ENCODE measurements at places on chromosomes 6 and 20. TPM values are rescaled to one million over a fixed set of nuclear protein-coding genes. Genes with fewer than 3 reads are reported as not detected.
A peak's percentile ranks its signal among the peaks of the same experiment; 100 is the strongest.

- no peaks in the 10 kb centered on the region for H3K36me3 ChIP-seq
- no peak overlapping the region for H3K4me3 ChIP-seq
- no peaks in the 10 kb centered on the region for H3K4me1 ChIP-seq
- no peaks in the 10 kb centered on the region for H3K27me3 ChIP-seq
Observed at GRCh38 chr6:9186148-9186547, 750.8 kb upstream of the SLC35B3 start.

- H3K4me3 ChIP-seq: no peak overlapping the region
- no peak for DNase-seq
- no peaks in the 10 kb centered on the region for H3K36me3 ChIP-seq
- no peak overlapping the region for H3K27ac ChIP-seq
- no peaks in the 10 kb centered on the region for H3K4me1 ChIP-seq
Observed at GRCh38 chr20:7275645-7276237, 508.3 kb downstream of the BMP2 start.

GTSF1L gene
- not detected for total RNA-seq

SLC17A1 gene
- not detected for total RNA-seq

GRCh38 chr6:109093732-109094415 lies 772 bp downstream of the SESN1 start:
- no peak for DNase-seq
- H3K36me3 ChIP-seq: peaks cover 4% of the 10 kb centered on the region
- H3K27me3 ChIP-seq: no peaks in the 10 kb centered on the region
- H3K4me3 ChIP-seq: peak overlapping the region; percentile 91
- H3K4me1 ChIP-seq: peaks cover 46% of the 10 kb centered on the region

DNA sequence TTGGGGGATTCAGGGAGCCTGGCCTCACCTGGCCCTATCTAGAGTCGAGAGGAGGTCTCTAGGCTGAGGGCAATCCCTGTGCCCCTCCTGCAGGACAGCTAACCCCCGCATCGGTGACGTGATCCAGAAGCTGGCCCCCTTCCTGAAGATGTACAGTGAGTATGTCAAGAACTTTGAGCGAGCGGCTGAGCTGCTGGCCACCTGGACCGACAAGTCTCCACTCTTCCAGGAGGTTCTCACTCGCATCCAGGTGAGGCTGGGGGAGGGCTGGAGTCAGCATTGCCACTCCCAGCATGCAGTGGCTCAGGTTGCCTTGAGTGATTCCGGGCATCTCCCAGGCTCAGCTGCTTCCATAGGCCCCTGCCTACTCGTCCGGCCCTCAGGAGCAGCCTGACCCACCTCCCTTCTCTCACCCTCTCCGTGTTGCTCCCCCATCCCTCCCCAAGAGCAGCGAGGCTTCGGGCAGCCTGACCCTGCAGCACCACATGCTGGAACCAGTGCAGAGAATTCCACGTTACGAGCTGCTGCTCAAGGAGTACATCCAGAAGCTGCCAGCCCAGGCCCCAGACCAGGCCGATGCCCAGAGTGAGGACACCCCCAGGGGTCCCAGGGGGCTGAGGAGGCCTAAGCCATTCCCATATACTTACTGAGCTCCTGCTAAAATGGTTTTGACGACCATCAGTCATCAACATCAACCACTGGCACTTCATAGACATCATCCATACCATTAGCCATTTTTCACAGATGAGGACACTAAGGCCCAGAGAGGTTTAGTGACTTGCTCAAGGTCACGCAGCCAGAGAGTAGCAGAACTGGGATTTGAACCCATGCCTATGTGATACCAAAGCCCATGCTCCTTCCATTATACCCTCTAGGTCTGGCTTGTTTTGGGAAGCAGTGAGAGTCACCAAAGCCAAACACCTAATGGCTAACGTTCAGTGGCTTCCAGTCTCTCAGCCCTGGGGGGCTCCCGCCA lies 8.3 kb downstream of the FGD2 start:
- DNase-seq: no peak
- no peak overlapping the region for H3K4me3 ChIP-seq
- H3K27me3 ChIP-seq: no peaks in the 10 kb centered on the region
- no peaks in the 10 kb centered on the region for H3K36me3 ChIP-seq
- H3K27ac ChIP-seq: no peak overlapping the region

GRCh38 chr6:128202169-128202765 lies 301.4 kb upstream of the THEMIS start:
- no peaks in the 10 kb centered on the region for H3K27me3 ChIP-seq
- no peaks in the 10 kb centered on the region for H3K36me3 ChIP-seq
- no peak overlapping the region for H3K27ac ChIP-seq

- no peak overlapping the region for H3K4me3 ChIP-seq
- no peak for DNase-seq
- no peaks in the 10 kb centered on the region for H3K27me3 ChIP-seq
Observed at GRCh38 chr20:23381876-23382275, 19.9 kb downstream of the GZF1 start.

DNA sequence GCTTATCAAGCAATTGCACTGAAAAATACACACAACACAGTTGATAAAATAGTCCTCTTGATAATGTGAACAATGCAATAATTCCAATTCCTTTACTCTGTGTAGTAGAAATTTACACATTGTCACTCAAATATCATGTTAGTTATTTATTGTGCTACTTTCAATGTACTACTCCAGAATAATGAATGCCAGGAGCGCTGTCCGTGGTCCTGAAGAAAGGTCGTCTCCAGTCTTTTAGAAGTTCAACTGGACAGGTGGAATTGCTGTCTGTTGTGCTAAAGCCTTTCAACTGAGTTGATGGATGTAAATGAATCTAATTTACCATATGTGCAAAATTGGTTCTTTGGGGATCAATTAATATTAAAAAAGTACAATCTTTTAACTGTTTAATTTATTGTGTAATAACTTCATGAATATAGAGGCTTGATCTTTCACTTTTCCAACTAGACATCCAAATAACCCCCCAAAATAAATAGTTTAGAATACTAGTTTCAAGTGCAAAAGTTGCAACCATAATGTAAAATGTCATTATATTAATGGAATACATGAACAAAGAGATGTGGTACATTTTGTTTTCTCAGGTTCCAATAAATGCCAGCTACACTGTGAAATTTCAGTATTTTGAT lies 3.2 kb downstream of the GRIK2 start:
- no peaks in the 10 kb centered on the region for H3K4me1 ChIP-seq
- no peak overlapping the region for H3K4me3 ChIP-seq
- no peaks in the 10 kb centered on the region for H3K36me3 ChIP-seq
- DNase-seq: peak; percentile 63

DNA sequence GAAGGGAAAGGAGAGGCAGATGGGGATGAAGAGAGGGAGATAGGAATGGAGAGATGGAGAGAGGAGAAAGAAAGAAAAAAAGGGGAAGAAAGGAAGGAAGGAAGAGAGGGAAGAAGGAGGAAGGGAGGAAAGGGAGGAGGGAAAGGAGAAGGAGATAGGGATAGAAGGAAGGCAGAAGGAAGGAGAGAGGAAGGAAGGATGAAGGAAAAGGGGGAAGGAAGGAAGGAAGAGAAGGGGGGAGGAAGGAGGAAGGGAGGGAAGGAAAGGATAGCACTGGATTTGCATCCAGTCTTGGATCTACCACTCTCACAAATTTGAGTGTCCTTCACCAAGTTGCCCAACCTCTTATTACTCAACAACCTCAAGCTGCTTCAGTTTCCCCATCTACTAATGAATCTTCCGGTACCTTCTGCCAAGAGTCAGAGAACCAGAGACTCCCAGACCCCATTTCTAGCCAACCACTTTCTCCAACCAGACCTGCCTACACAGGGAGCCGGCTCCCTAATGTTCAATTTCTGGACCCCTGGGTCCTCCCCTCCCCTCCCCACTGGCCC lies 79.7 kb upstream of the FOXP4 start:
- DNase-seq: no peak
- H3K4me3 ChIP-seq: no peak overlapping the region
- H3K36me3 ChIP-seq: no peaks in the 10 kb centered on the region
- no peak overlapping the region for H3K27ac ChIP-seq
- peaks cover 8% of the 10 kb centered on the region for H3K4me1 ChIP-seq
- H3K27me3 ChIP-seq: peaks cover 53% of the 10 kb centered on the region

INSM1 gene
- 6.1 TPM for total RNA-seq

- peaks cover 11% of the 10 kb centered on the region for H3K4me1 ChIP-seq
- H3K4me3 ChIP-seq: no peak overlapping the region
- DNase-seq: no peak
- H3K27ac ChIP-seq: no peak overlapping the region
Observed at GRCh38 chr6:43339168-43339567, 30.3 kb downstream of the ZNF318 start.

GRCh38 chr6:14639983-14640599 lies 522.5 kb downstream of the CD83 start:
- peaks cover 55% of the 10 kb centered on the region for H3K4me1 ChIP-seq
- H3K27me3 ChIP-seq: no peaks in the 10 kb centered on the region
- DNase-seq: no peak
- no peak overlapping the region for H3K4me3 ChIP-seq

GRCh38 chr20:38114353-38114791 lies 50.7 kb downstream of the TGM2 start:
- H3K4me1 ChIP-seq: no peaks in the 10 kb centered on the region
- no peak overlapping the region for H3K27ac ChIP-seq
- no peaks in the 10 kb centered on the region for H3K27me3 ChIP-seq
- DNase-seq: no peak
- no peaks in the 10 kb centered on the region for H3K36me3 ChIP-seq

GRCh38 chr6:150448221-150448620 lies 79.4 kb downstream of the IYD start:
- no peak overlapping the region for H3K27ac ChIP-seq
- H3K36me3 ChIP-seq: no peaks in the 10 kb centered on the region
- H3K27me3 ChIP-seq: peaks cover 2% of the 10 kb centered on the region
- no peaks in the 10 kb centered on the region for H3K4me1 ChIP-seq
- DNase-seq: no peak

GRCh38 chr6:44065443-44066140 lies 61.7 kb downstream of the MRPL14 start:
- H3K27me3 ChIP-seq: no peaks in the 10 kb centered on the region
- no peaks in the 10 kb centered on the region for H3K36me3 ChIP-seq
- DNase-seq: no peak
- peaks cover 8% of the 10 kb centered on the region for H3K4me1 ChIP-seq
- H3K27ac ChIP-seq: no peak overlapping the region
- H3K4me3 ChIP-seq: no peak overlapping the region

GRCh38 chr6:28587746-28588075 lies 62.0 kb downstream of the GPX5 start:
- peak overlapping the region; percentile 84 for H3K4me3 ChIP-seq
- H3K4me1 ChIP-seq: peaks cover 34% of the 10 kb centered on the region
- H3K27ac ChIP-seq: peak overlapping the region; percentile 64
- H3K36me3 ChIP-seq: no peaks in the 10 kb centered on the region

CRISP3 gene
- not detected for total RNA-seq

DNA sequence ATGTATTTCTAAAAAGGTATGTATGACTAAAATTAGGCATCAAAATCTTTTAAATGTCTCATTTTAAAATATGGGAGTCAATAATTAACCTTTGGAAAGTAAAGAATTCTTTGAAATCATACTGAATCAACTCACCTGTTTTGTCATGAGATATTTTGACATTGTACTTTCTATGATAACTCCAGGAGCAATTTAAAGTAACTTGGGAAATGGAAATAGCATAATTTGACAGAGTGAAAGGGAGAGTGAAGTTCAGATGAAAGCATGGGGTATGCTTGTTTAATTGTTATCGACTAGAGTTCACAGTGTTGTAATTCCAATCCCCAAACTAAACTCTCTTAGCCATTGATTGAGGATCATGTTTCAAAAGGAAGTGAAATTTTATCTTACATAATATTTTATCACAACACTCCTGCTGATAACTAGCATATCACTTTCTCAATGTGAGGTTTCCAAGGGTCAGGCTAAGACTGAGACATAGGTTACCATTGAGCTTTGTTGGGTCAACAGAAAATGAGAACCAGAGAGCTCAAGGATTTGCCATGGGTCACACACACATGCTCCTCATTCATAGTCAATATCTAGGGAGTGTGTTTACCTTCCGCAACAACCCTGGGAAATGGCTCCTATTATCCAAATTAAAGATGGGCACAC lies 2.3 kb downstream of the GSTA1 start:
- H3K4me3 ChIP-seq: no peak overlapping the region
- no peaks in the 10 kb centered on the region for H3K4me1 ChIP-seq
- no peak for DNase-seq
- H3K27ac ChIP-seq: no peak overlapping the region
- peaks cover 26% of the 10 kb centered on the region for H3K27me3 ChIP-seq
- no peaks in the 10 kb centered on the region for H3K36me3 ChIP-seq

ANKEF1 gene
- total RNA-seq: 2.5 TPM

ADGRF4 gene
- not detected for total RNA-seq

- H3K4me1 ChIP-seq: peaks cover 8% of the 10 kb centered on the region
- H3K36me3 ChIP-seq: peaks cover 4% of the 10 kb centered on the region
- peak; percentile 24 for DNase-seq
- H3K27me3 ChIP-seq: no peaks in the 10 kb centered on the region
- no peak overlapping the region for H3K27ac ChIP-seq
- H3K4me3 ChIP-seq: no peak overlapping the region
Observed at GRCh38 chr6:109623288-109623687, 67.7 kb downstream of the AK9 start.

DNA sequence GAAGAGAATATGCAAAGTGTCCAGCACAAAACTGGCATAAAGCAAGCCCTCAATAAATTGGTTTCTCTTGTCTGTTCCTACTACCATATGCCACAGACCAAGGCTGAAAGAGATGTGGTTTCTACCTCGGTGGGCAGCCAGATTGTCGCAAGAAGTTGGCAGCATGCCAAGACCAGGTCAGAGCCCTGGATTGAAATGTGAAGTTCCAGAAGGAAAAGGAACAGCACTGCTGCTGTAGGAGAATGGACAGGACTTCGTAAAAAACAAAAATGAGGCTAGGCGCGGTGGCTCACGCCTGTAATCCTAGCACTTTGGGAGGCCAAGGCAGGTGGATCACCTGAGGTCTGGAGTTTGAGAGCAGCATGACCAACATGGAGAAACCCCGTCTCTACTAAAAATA lies 22.1 kb downstream of the MRPL14 start:
- no peak for DNase-seq
- no peaks in the 10 kb centered on the region for H3K27me3 ChIP-seq
- no peak overlapping the region for H3K27ac ChIP-seq
- H3K4me1 ChIP-seq: no peaks in the 10 kb centered on the region

GRCh38 chr6:126127659-126128058 lies 141.3 kb downstream of the TRMT11 start:
- no peaks in the 10 kb centered on the region for H3K4me1 ChIP-seq
- no peak for DNase-seq
- H3K27ac ChIP-seq: no peak overlapping the region
- no peak overlapping the region for H3K4me3 ChIP-seq
- no peaks in the 10 kb centered on the region for H3K27me3 ChIP-seq

GRCh38 chr6:166703149-166703710 lies 76.2 kb upstream of the RPS6KA2 start:
- H3K27ac ChIP-seq: no peak overlapping the region
- no peaks in the 10 kb centered on the region for H3K27me3 ChIP-seq
- H3K36me3 ChIP-seq: no peaks in the 10 kb centered on the region
- no peaks in the 10 kb centered on the region for H3K4me1 ChIP-seq
- DNase-seq: no peak

- H3K4me1 ChIP-seq: no peaks in the 10 kb centered on the region
- no peak overlapping the region for H3K27ac ChIP-seq
- H3K27me3 ChIP-seq: no peaks in the 10 kb centered on the region
- peaks cover 5% of the 10 kb centered on the region for H3K36me3 ChIP-seq
Observed at GRCh38 chr6:136658711-136659110, 108.5 kb upstream of the MAP7 start.

SYCP2 gene
- 1.5 TPM for total RNA-seq

DOK5 gene
- 2.9 TPM for total RNA-seq

ULBP2 gene
- total RNA-seq: 0.32 TPM

FERMT1 gene
- total RNA-seq: 0.27 TPM

- no peak overlapping the region for H3K27ac ChIP-seq
- no peak overlapping the region for H3K4me3 ChIP-seq
- no peaks in the 10 kb centered on the region for H3K4me1 ChIP-seq
- DNase-seq: peak; percentile 42
- H3K27me3 ChIP-seq: peaks cover 2% of the 10 kb centered on the region
Observed at GRCh38 chr20:36273414-36274180, 32.5 kb upstream of the DLGAP4 start.

TOX2 gene
- total RNA-seq: 3.0 TPM

All from activated CD4-positive, alpha-beta T cell treated with anti-CD3 and anti-CD28 coated beads for 36 hours (primary cell).